Mammary epithelial cell (primary cell): ENCODE measurements at places on chromosomes 1 and 21. TPM values are rescaled to one million over a fixed set of nuclear protein-coding genes. Genes with fewer than 3 reads are reported as not detected.

Gene ERI3
- total RNA-seq: 59.3 TPM

Gene PTBP2
- 13.0 TPM for total RNA-seq

Gene ATP1A2
- total RNA-seq: not detected in 2 replicates

Gene ZBTB8A
- 7.2 and 8.9 TPM in 2 replicates for total RNA-seq

Gene BOLA1
- 15.8 and 20.1 TPM in 2 replicates for total RNA-seq

Gene AMY1A
- not detected in 2 replicates for total RNA-seq

Gene CLCA2
- 224 TPM for total RNA-seq

Gene NDUFS5
- total RNA-seq: 259 TPM

Gene ZSWIM5
- total RNA-seq: 0.50 TPM

DNA sequence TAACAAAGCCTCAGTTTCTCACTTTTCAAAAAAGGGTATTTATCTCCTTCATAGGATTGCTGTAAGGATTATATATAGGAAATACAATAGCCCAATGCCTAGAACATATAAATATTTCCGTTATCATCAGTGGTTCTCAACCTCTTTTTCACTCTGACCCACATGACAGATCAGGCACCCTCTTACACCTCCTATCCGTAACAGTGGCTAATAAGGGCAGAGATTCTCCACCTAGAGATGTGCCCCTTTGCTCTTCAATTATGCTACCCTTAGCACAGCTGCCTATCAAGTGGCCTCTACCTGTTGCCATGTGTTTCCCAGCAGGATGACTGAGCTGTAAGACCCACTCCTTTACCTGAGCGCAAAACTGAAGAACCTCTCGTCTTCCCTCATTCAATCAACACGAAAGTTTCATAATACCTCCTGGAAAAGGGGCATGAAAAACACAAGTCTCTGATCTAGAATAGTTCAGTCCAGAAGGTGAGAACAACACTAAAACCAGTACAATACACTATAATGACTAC, 10.5 kb downstream of the PUM1 start:
- DNase-seq: no peak

GRCh38 chr1:187931776-187932175, 1103.0 kb downstream of the PLA2G4A start:
- no peak for DNase-seq

- DNase-seq: no peak
These were observed 29.3 kb upstream of the DDAH1 start for GRCh38 chr1:85494074-85494903.

GRCh38 chr1:96364576-96364975, 357.0 kb upstream of the PTBP2 start:
- no peak for DNase-seq

- no peak for DNase-seq
These were observed 91.1 kb downstream of the DDX20 start for GRCh38 chr1:111846842-111847241.

DNA sequence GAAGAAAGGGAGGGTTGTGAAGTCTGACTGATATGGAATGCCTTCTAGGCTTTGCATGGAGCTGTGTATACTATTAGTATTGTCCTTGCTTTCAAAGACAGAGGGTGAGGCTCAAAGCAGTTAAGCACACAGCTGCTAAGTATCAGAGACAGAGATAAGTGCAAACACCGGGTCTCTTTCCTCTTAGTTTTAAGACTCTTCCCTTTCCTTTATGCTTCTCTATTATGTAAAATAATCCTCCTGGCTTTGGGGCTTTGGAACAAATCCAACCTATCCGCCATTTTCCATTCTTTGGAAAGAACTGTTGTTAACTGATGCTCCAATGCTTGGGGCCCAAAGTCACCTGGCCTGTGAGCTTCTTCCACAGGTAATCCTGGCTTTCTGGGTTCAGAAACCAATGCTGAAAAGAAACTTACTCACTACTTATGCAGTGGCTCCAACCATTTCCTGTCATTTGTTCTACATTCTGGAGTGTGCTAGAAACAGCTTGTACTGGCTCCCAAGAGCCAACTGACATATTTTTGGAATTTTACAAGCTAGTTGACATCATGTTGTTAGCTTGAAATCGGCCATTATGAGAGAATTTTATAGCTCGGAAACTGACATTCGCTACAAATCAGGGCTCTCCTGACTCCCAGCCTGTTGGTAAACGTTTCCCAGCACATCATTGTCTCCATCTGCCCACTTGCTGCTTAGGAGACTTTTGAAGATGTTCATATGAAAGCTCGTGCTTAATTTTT, 67.5 kb downstream of the DNTTIP2 start:
- no peak for DNase-seq

- no peak for DNase-seq
These were observed 3.7 kb upstream of the SHISAL2A start for GRCh38 chr1:52629325-52629643.

DNA sequence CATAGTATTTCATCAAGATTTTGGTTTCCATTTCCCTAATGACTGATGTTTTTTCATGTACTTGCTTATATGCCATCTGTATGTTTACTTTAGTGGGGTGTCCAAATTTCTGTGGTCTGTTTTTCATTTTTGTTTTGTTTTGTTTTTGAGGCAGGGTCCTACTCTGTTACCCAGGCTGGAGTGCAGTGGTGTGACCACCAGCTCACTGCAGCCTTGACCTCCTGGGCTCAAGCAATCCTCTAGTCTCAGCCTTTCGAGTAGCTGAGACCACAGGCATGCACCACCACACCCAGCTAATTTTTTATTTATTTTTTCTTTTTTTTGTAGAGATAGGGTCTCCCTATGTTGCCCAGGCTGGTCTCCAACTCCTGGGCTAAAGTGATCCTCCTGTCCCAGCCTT, 378.0 kb upstream of the VAMP3 start:
- no peak for DNase-seq

DNA sequence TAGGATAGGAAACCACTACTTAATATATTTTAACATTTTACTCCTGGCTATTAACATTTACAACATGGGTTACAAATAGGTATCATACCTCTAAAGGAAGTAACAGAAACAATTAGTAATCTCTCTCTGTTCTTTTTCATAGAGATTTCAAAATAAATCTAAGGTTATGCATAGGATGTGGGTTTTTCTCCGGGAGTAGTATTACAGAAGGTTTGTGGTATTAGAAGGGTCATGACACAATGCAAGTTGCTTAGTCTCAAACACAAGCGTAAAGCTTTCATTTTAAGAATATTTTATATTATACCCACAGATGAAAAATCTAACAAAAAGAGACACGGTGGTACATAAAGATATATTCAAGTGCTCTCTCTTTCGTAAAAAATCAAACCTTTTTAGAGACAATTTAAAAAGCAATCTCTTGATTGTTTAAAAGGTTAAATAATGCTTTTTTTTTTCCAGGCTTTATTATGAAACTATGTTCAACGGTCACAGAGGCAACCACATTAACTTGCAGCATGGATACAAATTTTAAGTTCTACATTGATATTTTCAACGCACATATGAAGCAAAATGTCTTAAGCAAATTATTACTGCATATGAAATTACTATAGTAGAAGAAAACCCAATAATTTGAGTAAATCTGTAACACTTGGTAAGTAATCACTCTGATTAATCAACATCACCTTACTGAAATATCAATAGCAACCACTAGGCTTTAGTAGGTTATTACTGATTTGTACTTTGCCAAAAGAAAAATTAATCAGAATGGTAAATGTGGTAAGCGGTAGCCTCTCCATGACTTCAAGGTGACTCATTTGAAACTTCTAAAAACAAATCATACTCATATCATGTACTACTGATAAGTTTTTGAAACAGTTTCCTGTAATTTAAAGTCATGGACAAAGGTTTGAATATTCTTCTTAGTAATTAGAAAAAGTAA, 97.4 kb upstream of the GFI1 start:
- DNase-seq: peak; percentile 79

- DNase-seq: no peak
These were observed 10.5 kb upstream of the CASZ1 start for GRCh38 chr1:10806966-10807365.

- no peak for DNase-seq
These were observed 58.5 kb upstream of the CNTN2 start for GRCh38 chr1:204984499-204984898.

DNA sequence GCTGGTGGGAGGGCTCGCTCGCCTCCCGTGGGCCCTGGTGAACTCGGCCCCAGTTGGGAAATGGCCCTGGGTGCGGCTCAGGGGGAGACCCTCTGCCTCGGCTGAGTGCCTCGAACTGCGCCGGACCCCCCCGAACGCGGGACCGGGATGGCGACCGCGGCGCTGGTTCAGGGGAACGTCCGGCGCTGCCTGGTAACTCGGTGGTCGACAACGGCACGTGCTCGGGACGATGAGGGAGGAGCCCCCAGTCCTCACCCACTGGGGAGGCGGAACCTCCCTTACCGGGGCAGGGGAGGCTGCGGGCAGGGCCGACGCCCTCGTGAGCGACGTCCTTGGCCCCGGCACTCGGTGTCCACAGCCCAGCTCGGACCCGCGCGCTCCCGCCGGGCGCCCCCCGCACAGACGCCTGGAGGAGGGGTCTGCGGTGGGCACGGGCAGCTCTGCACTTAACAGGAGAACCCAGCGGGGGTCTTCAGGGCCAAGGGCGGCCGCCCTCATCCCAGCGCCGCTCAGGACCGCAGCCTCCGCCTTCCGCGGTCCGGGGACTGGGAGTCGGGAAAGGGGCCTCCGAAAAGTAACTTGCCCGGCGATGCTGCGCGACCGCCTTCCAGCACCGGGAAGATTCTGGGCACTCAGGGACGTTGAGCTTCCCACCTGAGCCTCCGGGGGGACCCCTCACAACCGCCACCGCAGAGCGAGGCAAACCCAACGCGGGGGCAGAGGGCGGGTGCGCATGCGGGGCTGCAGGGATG, 1.7 kb downstream of the HES4 start:
- no peak for DNase-seq

GRCh38 chr21:43300496-43301408, 126.2 kb downstream of the SIK1 start:
- DNase-seq: peak; percentile 88

DNA sequence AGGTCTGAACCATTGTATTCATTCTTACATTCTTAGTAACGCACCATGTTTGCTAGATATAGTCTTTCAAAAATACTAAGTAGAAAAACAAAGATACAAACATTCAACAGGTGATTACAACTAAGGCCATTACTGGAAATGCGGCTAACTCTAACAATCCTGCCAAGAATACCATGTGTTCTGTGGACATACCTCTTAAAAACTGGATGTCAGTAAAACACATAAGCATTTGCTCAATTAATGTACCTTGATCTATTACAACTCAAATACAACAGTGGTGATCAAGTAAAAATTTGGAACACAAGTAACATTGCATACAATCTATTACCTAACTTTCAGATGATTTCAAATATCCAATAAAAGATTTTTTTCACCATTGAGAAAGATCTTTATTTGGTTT, 15.4 kb downstream of the ANGPTL3 start:
- DNase-seq: no peak
